Activated T-helper 9 cell treated with anti-CD3 and anti-CD28 coated beads, Interleukin-2, amount 50 U/mL, for 16 hours (primary cell): ENCODE measurements at places on chromosomes 3 and 15.

- DNase-seq, result no peak
These were observed 638.8 kb downstream of the PLOD2 start for GRCh38 chr3:145522179-145522578.

DNA sequence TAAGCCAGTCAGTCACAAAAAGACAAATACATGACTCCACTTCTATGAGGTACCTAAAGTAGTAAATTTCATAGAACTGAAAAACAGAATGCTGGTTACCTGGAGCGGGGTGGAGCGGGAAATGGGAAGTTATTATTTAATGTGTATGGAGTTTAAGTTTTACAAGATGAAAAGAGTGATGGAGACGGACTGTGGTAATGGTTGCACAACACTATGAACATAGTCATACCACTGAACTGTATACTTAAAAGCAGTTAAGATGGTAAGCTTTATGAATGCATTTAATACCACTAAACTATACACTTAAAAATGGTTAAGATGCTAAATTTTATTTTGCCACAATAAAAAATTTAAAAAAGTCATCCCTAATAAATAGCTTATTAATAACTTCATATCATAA lies 23.2 kb downstream of the SFMBT1 start:
- DNase-seq, result no peak

- no peak for DNase-seq
These were observed 28.6 kb upstream of the TGFBR2 start for GRCh38 chr3:30577788-30578187.

GRCh38 chr3:127408022-127408683 lies 120.3 kb upstream of the PRR20G start:
- no peak for DNase-seq

- no peak for DNase-seq
These were observed 2.2 kb downstream of the ZIC1 start for GRCh38 chr3:147411238-147411814.

DNA sequence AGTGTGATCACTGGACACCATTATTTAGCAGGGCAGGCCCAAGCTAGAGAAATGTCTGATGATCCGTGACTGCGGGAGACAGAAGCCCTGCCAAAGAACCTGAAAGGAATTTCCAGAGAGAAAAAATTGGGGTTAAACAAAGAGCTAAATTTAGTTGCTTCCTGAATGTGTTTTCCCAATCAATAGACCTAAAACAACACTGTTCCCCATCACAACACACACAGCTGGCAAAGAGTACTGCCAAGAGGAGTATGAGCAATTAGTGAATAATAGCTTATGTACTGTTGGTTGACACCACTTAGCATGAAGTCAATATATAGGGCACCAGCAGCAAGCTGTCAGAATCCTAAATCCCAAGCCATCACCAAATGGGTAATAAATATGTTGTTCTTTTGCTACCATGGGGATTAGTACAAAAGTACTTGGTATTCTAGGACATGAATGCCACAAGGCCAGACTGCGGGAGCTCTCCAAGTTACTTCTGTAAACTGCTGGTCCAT lies 35.7 kb downstream of the CLK3 start:
- no peak for DNase-seq

GRCh38 chr3:53158765-53159155 lies 2.2 kb upstream of the PRKCD start:
- DNase-seq, result no peak

GRCh38 chr3:117439812-117440211 lies 730.2 kb downstream of the TUSC7 start:
- no peak for DNase-seq

DNA sequence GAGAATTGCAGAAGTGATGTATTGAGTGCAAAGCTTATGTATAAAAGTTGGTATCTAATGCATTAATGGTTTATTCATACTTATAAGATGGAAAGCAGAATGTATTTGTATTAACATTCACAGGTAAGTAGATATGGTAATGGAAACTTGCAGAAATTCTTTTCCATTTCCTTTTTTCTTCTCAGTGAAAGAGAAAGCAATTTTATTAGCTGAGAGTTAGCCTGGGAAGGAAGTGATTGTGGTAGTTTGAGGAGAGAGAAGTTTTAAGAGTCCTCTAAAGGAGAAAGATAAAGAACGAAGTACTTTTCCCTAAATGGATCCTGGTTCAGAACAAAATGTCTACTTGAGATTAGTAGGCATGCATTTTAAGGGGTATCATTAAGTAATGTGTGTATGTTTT lies 60.1 kb upstream of the OSTN start:
- DNase-seq, result no peak

GRCh38 chr3:144364737-144365136 lies 393.1 kb downstream of the DIPK2A start:
- no peak for DNase-seq

- DNase-seq, result no peak
These were observed 34.8 kb downstream of the SUMF1 start for GRCh38 chr3:4432259-4432658.

GRCh38 chr3:124838963-124839362 lies 48.2 kb downstream of the ITGB5 start:
- no peak for DNase-seq

- peak; percentile 53 for DNase-seq
These were observed 5.2 kb upstream of the WNT7A start for GRCh38 chr3:13884851-13885703.

GRCh38 chr3:146162561-146162960 lies 1.6 kb upstream of the PLOD2 start:
- DNase-seq, result no peak

DNA sequence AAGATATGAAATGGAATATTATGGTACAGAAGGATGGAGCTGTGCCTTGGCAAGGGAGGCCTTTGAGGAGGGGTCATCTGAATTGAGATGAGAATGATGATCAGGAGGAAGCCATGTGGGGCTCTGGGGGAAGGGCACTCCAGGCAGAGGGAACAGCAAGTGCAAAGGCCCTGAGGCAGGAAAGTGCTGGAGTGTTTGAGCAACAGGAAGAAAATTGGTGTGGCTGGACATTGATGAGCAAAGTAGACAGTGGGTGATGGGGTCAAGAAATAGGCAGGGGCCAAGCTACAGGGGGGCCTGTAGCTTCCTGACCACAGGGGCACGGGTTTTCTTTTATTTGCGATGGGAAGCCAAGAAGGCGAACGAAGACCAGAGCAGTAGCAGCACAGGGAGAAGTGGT lies 3.3 kb upstream of the GP9 start:
- no peak for DNase-seq
